Kasumi-1 (cell line): ENCODE measurements at places on chromosomes 11 and 22.

DNA sequence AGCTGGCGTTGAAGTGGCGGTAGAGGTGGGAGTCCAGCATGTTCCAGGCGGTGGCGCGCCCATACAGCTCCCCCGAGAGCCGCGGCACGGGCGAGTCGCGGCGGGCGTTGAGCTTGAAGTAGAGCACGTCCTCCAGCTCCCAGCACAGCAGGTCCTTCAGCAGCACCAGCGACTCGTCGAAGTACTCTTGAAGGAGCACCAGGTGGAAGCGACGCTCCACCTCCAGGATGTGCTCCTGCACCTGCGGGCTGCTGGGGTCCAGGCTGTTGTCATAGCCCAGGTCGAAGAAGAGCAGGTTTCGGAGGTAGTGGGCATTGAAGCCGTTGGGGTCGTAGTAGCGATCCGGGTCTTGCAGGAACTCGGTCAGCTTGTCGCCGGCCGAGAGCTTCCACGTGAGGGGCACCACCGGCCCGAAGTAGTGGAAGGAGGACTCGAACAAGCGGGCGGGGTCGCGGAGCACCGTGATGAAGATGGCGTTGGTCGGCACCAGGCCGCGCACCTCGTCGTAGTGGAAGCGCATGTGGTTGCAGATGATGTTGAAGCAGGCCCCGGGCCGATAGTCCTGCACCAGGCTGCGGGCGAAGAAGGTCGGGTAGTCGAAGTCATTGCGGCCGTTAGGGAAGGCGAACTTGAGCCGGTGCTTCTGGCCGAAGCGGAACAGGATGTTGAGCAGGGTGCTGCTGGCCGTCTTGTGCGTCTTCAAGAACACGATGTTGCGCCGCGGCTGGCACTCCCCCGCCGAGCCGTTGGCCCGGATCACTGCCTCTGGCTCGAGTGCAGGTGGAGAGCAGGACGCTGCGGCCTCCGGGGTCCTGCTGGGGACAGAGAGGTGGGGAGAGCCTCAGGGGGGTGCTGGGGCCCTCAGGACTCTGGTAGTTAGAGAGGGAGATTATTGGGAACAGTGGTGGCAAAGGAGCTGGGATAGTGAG, 9.0 kb upstream of the SEC14L6 start:
- no peak for DNase-seq

- peak; percentile 45 for DNase-seq
Measured at GRCh38 chr11:46272816-46273427, 4.5 kb upstream of the CREB3L1 start.

DNA sequence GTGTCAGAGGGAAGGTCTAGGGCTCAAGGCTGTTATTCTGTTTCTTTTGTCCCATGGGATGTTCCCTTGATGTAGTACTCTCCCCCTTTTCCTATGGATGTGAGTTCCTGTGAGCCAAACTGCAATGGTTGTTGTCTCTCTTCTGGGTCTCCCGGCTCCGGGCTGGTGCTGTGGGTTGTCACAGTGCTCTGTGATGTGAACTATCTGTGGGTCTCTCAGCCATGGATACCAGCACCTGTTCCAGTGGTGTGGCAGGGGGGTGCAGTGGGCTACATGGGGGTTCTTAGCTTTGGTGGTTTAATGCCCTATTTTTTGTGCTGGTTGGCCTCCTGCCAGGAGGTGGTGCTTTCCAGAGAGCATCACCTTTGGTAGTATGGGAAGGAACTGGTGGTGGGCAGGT, 941.1 kb downstream of the KCNA4 start:
- DNase-seq: no peak

DNA sequence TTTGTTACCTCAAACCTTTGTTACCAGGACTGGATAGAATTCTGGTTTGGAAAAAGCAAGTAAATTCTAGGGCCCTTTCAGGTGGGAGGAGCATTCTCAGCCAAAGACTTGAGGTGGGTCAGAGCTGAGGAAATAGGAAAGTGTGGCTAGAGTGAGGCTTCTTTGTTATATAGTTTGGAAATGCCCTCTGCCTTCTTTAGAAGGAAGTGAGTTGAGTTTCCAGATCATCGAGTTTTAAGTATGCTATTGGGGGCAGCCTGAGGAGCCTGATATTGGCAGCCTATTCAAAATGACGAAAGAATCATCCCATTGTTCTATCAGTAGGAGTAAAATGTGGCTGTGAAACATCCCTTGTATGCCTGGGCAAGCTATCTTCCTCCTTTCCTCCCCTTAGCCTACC, 134.1 kb downstream of the ARHGAP42 start:
- no peak for DNase-seq

DNA sequence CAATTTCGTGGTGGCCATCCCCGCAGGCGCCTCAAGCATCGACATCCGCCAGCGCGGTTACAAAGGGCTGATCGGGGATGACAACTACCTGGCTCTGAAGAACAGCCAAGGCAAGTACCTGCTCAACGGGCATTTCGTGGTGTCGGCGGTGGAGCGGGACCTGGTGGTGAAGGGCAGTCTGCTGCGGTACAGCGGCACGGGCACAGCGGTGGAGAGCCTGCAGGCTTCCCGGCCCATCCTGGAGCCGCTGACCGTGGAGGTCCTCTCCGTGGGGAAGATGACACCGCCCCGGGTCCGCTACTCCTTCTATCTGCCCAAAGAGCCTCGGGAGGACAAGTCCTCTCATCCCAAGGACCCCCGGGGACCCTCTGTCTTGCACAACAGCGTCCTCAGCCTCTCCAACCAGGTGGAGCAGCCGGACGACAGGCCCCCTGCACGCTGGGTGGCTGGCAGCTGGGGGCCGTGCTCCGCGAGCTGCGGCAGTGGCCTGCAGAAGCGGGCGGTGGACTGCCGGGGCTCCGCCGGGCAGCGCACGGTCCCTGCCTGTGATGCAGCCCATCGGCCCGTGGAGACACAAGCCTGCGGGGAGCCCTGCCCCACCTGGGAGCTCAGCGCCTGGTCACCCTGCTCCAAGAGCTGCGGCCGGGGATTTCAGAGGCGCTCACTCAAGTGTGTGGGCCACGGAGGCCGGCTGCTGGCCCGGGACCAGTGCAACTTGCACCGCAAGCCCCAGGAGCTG, 24.8 kb downstream of the ADAMTS15 start:
- no peak for DNase-seq

- peak; percentile 98 for DNase-seq
Measured at GRCh38 chr22:43090130-43090789, 1.1 kb upstream of the TTLL1 start.
